Erythroblast (primary cell): ENCODE measurements at places on chromosomes 5 and 9.

GRCh38 chr5:10488144-10488543 is 46.5 kb downstream of the ROPN1L start:
- DNase-seq: no peak

DNA sequence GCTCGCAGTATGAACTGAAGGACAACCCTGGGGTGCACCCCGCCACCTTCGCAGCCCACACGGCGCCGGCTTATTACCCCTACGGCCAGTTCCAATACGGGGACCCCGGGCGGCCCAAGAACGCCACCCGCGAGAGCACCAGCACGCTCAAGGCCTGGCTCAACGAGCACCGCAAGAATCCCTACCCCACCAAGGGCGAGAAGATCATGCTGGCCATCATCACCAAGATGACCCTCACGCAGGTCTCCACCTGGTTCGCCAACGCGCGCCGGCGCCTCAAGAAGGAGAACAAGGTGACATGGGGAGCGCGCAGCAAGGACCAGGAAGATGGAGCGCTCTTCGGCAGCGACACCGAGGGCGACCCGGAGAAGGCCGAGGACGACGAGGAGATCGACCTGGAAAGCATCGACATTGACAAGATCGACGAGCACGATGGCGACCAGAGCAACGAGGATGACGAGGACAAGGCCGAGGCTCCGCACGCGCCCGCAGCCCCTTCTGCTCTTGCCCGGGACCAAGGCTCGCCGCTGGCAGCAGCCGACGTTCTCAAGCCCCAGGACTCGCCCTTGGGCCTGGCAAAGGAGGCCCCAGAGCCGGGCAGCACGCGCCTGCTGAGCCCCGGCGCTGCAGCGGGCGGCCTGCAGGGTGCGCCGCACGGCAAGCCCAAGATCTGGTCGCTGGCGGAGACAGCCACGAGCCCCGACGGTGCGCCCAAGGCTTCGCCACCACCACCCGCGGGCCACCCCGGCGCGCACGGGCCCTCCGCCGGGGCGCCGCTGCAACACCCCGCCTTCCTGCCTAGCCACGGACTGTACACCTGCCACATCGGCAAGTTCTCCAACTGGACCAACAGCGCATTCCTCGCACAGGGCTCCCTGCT is 3.8 kb downstream of the IRX1 start:
- peak; percentile 8 for DNase-seq

GRCh38 chr9:125932012-125932411 is 184.8 kb downstream of the PBX3 start:
- no peak for DNase-seq

DNA sequence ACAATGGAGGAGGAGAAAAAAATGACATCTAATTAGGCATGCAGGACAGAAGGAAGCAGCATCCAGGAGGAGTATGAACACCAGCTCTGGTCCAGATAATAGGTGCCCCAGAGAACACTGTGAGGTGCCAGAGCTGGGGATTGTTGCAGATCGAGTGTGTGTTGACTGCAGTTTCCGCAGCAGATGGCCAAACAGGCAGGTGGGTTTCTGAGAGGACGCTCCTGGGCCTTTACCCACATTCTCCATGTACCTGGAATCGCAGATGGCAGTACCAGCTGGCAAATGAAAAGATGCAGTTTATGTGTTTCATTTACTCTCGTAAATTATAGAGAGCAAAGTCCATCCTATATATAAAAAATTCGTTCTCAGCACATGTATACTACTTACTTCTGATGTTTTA is 182.2 kb upstream of the ISL1 start:
- no peak for DNase-seq

- DNase-seq: peak; percentile 61
Measured at GRCh38 chr5:55232985-55233928, at the start of gene CCNO. CCNO (minus strand) TSS chr5:55233608; CDS start chr5:55233523, 85 bp downstream.

- no peak for DNase-seq
Measured at GRCh38 chr9:131011274-131012022, 2.5 kb downstream of the LAMC3 start.

GRCh38 chr5:53438486-53439472 is 41.6 kb upstream of the FST start:
- no peak for DNase-seq

GRCh38 chr5:179818746-179819295 is 1.9 kb upstream of the SQSTM1 start:
- peak; percentile 89 for DNase-seq

DNA sequence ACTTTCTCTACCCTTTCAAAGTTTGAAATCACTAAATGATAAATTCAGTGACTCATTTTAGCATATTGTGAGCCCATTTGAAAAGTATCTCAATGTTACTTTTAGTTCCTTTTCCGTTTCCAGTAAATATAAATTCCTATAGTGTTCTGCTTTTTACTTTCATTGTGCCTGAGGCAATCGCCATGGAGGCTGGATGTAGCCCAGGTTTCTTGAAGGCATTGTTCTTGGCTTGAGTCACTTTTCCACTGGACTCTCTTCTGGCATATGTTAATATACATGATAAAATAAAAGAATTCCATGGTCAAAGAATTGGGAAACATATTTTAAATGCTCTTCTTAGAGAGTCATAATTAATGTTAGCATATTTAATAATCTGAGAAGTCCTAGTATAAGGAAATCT is 327.0 kb downstream of the IZUMO3 start:
- no peak for DNase-seq

DNA sequence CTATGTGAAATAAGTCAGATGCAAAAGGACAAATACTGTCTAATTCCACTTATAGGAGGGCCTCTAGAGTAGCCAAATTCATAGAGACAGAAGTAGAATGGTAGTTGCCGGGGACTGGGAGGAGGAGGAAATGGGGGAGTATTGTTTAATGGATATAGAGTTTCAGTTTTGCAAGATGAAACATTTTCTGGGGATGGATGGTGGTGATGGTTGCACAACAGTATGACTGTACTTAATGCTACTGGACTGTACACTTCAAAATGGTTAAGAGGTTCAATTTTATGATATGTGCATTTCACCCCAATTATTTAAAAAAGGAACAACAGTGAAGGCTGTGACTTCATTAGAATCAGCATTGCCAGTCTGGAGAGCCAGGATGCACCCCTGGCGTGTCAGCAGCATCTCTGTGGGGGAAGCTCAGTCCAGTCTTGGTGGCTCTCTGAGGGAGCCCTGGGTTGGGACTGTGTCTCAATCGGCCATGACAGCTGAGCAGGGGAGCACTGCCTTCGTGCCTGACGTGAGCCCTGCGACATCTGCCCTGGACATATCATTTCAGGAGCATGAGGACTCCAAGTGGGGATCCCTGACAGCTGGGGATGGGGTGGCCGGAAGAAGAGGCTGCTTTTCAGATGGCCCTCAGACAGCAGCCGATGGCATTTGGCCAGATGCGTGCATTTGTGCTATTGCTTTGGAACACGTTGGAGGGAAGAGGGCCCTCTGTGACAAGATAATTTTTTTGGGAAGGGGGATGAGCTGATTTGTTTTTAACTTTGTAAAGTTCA is 130.8 kb upstream of the STC2 start:
- no peak for DNase-seq

- no peak for DNase-seq
Measured at GRCh38 chr5:39253196-39253595, 33.8 kb upstream of the FYB1 start.

GRCh38 chr5:111749303-111750026 is 7.5 kb downstream of the NREP start:
- DNase-seq: no peak

GRCh38 chr9:76619197-76619596 is 145.0 kb upstream of the PCA3 start:
- no peak for DNase-seq

DNA sequence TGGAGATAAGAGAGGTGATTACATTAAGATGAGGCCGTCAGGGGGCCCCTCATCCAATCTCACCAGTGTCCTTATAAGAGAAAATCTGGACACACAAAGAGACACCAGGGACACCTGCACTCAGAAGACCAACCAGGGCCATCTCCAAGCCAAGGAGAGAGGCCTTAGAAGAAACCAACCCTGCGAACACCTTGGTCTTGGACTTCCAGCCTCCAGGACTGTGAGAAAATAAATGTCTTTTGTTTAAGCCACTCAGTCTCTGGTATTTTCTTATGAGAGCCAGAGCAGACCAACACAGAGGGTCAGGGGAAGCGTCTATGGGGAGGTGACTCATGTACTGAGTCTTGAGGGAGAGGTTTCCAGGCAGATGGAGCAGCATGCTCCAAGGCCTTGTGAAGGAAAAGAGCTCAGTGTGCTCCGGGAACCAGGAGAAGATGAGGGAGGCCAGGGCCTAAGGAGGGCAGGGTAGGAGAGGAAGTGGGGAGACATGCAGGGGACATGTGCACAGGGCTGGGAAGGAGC is 5.4 kb downstream of the PHYKPL start:
- no peak for DNase-seq

GRCh38 chr5:160555971-160556631 is 134.4 kb downstream of the PTTG1 start:
- DNase-seq: no peak

DNA sequence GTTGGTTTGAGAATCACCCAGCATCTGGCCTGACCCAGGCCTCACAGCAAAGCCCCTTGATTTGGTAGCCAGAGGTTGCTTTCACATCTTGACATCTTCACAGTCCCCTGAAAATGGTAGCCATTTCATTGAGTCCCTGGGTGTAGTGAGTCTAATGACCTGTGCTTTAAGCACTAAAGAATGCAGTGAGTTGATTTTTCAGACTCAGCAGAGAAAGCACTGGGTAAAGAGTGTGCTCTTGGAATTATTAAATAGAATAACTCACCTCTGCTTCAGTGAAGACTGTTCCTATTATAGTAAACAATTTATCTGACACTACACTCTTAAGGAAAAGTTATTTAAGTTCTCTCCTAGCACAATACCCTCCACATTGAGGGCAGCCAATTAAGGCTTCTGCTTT is 56.2 kb downstream of the PTCD2 start:
- DNase-seq: no peak

GRCh38 chr9:10268531-10269485 is 344.0 kb downstream of the PTPRD start:
- DNase-seq: peak; percentile 69

DNA sequence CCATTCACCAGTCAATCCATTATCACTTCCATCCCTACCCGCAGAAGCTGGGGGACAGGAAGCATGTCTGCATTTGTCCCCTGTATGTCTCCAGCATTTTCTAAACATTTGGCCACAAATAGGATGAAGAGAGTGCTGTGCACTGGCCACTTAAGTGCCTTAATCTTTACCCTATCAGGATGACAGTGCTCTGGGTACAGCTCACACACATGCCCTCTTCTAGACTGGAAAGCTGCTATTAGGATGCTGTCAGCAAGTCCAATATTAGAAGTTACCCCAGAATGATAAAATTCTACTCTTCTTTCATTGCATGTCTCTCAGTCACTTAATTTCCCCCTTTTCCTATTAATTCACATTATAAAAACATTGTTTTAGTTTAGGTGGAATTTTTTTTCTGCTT is 168.4 kb downstream of the RASEF start:
- DNase-seq: no peak

GRCh38 chr9:89595646-89596045 is 9.2 kb upstream of the GADD45G start:
- no peak for DNase-seq

DNA sequence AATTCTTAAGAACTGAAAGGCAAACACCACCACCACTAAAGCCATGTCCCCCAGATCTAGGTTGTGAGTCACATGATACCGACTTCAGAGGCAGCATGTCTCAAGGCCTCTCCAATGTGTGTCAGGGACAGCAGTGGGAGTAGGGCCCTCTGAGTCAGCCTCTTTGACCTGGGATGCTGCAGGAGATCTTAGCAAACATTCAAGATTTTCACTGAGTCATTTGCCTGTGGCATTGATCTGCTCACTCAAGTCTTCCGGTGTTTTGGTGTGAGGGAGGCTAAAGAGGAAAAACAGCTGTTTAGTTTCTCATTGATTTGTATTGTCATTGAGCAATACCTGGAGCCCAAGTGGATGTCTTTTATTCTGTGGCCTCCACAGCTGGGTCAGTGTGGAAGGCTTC is 36.1 kb downstream of the TMC1 start:
- DNase-seq: peak; percentile 63

DNA sequence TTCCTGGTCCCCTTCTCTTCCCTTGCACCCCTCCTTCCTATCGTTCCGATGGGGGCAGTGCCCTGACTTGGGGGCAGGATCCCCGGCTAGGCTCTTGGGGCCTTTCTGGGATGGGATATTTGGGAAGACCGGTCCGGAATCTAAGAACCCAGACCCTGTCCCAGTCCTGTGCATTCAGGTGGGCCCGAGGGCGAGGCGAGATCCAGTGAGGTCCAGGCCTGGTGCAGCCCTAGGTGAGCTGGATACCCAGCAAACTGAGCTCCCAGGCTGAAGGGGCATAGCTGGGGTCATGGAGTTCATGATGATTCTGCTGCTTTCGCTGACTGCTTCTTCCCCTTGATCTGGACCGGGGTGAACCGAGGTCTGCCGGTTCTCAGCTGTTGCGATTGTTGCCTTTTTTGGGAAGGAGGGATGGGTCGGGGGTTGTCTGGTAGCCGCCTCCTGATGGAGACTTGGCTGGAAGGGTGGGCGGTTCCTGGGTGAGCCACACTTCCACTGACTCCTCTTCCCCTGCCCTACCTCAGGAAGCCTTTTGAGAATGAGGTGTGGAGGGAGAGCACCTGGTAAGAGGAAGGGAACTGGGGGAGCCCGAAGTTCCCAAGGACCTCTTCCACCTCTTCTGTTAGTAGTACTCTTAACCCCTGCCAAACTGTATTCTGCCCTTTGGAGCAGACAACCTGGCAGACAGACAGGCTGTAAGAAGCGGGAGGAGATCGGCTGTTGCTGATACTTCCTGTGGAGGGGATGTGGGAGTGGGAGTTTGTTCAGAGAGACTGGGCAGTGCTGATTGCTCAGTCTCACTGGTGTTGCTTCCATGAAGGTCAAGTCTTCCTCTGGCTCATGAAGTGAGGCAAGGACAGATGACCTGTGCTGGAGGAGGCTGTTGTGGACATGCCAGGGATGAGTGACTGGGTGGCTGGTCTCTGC is 1.0 kb downstream of the LRRC8A start:
- DNase-seq: peak; percentile 46

DNA sequence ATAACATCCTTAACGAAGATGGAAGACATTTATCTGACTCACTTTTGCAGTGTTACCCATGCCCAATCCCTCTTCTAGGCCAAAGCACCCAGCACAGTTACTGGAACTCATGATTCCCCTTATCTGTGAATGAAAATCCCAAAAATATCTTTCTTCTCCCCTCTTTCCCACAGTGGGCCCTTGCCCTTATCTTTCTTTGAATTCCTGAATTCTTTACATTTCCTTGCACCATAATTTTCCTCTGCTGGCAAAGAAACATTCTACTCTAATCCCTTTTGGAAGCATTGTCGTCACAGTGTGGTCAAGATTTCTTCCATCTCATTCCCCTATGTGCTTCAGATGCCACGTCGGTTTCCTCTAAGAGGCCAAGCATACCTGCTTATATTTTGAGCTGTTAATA is 135.9 kb upstream of the LIFR start:
- no peak for DNase-seq

GRCh38 chr9:134335061-134335460 is 8.8 kb downstream of the RXRA start:
- peak; percentile 66 for DNase-seq

- DNase-seq: no peak
Measured at GRCh38 chr5:60943624-60944023, 1.2 kb downstream of the ERCC8 start.

- DNase-seq: no peak
Measured at GRCh38 chr5:81626524-81626923, 124.4 kb downstream of the SSBP2 start.

GRCh38 chr5:87588316-87588715 is 175.6 kb upstream of the CCNH start:
- DNase-seq: no peak

- DNase-seq: no peak
Measured at GRCh38 chr5:6715271-6715670, 2.0 kb downstream of the TENT4A start.
